ENCODE measurements at places on chromosomes 7 and 10. TPM values are rescaled to one million over a fixed set of nuclear protein-coding genes. Genes with fewer than 3 reads are reported as not detected.

DNA sequence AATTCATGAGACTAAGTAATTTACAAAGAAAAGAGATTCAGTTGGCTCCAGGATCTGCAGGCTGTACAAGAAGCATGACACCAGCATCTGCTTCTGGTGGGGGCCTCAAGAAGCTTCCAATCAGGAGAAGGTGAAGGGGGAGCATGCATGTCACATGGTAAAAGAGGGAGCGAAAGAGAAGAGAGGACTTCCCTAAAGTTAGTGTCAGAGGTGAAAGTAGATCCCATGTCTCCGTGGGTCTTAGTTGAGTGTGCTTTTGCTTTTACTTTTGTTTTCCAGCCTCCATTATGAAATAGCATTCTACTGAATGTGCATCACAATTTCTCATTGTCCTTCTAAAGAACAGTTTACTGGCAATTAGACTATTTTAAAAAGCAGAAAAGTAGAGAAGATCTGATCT is 213.6 kb upstream of the FZD1 start:
- no peaks in the 10 kb centered on the region for H3K4me1 ChIP-seq
- H3K27ac ChIP-seq = no peak overlapping the region
- no peak for DNase-seq

OR2A12 gene
- total RNA-seq = not detected

CASTOR2 gene
- total RNA-seq = 9.9 TPM

DNA sequence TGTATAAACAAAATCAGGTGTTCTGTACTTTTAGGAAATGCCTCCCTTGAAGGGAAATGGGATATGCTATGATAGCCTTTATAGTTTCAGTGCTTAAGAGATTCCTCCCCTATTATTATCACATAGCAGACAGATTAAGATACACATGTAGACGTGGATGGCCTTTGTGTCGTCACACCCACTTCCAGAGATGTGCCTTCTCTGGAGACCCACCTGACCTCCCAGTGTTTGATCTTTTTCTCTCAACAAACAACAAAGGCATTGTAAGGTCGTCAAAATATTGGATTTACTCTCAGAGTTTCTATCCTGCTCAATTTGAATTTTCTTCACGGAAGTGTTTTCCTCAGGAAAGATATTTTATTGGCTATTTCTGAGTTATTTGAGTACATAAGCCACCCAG is 25.7 kb upstream of the C1GALT1 start:
- H3K27ac ChIP-seq = no peak overlapping the region
- no peaks in the 10 kb centered on the region for H3K27me3 ChIP-seq
- H3K4me3 ChIP-seq = no peak overlapping the region

STEAP4 gene
- 80.2 TPM for total RNA-seq

GRCh38 chr10:38025283-38025682 is 14.8 kb downstream of the ZNF33A start:
- no peaks in the 10 kb centered on the region for H3K27me3 ChIP-seq
- H3K27ac ChIP-seq = no peak overlapping the region
- H3K4me1 ChIP-seq = no peaks in the 10 kb centered on the region
- no peak for DNase-seq
- H3K36me3 ChIP-seq = peaks cover 12% of the 10 kb centered on the region

DNA sequence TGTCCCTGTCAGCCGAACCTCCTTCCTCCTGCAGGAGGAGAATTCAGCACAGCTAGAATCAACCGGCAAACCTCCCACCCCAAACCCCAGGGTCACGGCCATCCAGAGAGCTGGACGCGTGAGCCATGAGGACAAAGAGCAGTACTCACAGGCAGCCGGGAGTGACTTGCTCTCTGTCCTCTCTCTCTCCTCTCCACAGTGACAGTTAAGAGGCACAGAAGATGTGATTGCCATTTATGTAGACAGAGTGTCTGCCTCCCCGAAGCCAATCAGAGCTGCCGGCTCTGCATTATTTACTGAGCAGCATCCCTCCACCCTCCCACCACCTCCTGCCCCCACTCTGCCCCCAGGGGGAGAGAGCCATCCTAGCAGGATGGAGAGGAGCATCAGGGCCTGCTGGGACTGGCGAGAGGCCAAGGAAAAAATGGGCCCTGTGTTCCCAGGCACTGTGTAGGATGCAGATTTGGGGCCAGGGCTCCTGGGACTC is 4.3 kb downstream of the DDC start:
- peaks cover 18% of the 10 kb centered on the region for H3K4me1 ChIP-seq
- H3K27me3 ChIP-seq = no peaks in the 10 kb centered on the region
- H3K27ac ChIP-seq = no peak overlapping the region
- H3K36me3 ChIP-seq = no peaks in the 10 kb centered on the region
- peak overlapping the region; percentile 55 for H3K4me3 ChIP-seq

- H3K27ac ChIP-seq = no peak overlapping the region
- H3K36me3 ChIP-seq = no peaks in the 10 kb centered on the region
- no peak for DNase-seq
- H3K27me3 ChIP-seq = no peaks in the 10 kb centered on the region
These were observed 49.5 kb upstream of the FAM180A start for GRCh38 chr7:135798095-135798494.

TDRD1 gene
- 0.88 TPM for total RNA-seq

DNA sequence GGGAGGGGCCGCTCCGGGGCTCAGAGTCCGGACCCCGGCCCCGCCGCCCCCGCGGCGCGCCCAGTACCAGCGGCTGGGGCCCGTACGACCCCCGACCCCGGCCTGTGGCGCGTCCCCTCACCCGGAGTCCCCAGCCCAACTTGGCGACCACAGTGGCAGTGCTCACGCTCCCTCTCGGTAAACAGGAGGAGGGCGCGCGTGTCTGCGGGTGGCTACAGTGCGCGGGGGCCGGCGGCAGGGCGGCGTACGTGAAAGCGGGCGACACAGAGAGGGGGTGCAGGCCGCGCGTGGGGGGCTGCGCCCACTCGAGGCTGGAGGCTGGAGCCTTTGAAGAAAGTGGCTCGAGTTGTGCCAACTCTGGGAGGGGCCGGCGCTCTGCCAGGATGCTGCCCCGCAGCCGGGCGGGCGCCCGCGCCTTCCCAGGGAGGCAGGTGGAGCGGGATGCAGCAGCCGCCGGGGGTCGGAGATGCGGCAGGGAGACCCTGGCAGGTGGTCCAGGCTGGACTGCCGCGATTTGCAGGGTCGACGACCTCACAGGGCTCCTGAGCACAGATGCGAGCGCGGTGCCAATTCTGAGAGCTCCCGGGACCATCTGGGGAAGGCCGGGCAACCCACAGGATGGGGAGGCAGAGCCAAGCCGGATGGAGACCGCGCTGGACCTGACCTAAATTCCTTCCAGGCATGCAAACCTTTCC is 655 bp downstream of the PTPRE start:
- H3K4me3 ChIP-seq = peak overlapping the region; percentile 55
- no peaks in the 10 kb centered on the region for H3K36me3 ChIP-seq
- H3K27me3 ChIP-seq = no peaks in the 10 kb centered on the region
- DNase-seq = peak; percentile 83
- H3K4me1 ChIP-seq = no peaks in the 10 kb centered on the region

FAS gene
- total RNA-seq = 45.2 TPM

LRGUK gene
- 3.8 TPM for total RNA-seq

MRLN gene
- not detected for total RNA-seq

CDNF gene
- total RNA-seq = 2.1 TPM

DNA sequence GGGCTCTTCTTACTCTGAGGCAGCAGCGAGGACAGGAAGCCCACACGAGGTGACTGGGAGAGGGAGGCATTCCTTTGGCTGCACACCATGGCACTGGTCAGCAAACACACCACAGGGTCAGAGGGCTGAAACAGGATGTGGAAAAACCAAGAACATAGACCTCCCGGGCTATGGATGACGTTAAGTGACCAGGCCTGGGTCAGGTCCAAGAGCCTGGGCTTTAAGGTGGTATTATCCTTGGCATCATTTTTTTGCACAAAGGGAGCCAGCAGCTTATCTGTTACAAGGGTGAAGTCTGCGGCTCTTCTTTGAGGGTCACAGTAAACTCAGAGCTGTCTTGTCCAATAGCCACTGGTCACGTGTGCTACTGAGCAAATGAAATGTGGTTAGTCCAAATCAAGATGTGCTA is 7.0 kb downstream of the WDR91 start:
- DNase-seq = no peak
- no peaks in the 10 kb centered on the region for H3K27me3 ChIP-seq
- H3K4me3 ChIP-seq = peak overlapping the region; percentile 11

DNA sequence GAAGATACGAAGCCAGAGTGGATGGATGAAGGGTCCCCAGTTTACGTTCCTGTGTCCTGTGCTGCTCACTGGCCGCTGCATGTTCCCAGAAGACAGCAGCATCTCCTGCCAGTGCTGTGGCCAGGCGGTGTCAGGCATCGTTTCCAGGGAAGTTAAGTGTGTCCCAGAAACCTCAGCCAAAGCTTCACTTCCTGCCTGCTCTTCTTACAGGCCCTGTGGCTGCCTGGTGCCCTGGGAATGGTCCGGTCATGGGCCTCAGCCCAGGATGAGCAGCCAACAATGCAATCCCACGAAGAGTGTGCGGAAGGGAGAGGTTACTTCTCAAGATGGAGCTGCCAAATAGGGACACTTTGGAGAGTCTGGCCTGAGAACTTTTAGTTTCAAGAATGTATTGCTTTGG is 99.7 kb upstream of the TARP start:
- peaks cover 3% of the 10 kb centered on the region for H3K4me1 ChIP-seq
- H3K4me3 ChIP-seq = no peak overlapping the region
- DNase-seq = no peak

SPDYE9 gene
- total RNA-seq = not detected
